ENCODE measurements at places on chromosomes 7 and 10.

- DNase-seq, result no peak
These were observed 8.4 kb upstream of the LMOD2 start for GRCh38 chr7:123647106-123647730.

GRCh38 chr10:77188521-77188920 lies 449.1 kb downstream of the KCNMA1 start:
- DNase-seq, result no peak

DNA sequence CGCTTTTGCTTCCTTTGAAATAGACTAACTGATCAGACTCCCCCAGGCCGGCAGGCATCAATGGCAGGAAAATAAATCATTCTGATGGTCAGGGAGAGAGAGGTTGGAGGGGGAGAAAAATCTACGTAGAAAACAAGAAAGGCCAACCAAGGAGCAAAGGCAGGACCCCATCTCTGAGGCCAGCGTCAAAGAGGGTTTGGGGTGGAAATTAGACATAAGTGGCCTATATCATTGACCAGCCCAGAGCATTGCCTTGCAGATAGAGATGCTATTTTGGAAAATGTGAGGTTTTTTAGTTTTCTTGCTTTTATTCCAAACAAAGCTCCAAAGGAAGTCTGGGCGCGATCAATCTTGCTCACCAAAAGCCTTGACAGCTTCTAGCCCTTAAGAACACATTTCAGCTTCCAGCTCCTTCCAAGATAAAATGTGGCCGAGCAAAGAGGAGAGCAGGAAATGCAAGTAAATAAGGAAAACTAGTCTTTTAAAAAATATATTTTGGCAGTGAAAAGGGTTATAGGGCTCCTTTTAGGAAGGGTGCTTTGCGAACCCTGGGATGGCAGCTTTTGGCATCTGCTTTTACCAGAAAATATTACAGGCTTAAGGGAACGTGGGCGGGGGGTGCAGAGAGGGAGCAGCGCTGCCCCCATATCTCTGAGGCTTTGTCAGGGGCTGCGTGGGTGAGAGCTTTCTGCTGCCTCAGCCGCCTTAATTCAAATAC lies 2.0 kb upstream of the HOXA2 start:
- DNase-seq, result no peak

GRCh38 chr10:101221963-101222531 lies 7.2 kb downstream of the LBX1 start:
- no peak for DNase-seq

GRCh38 chr10:86265236-86265894 lies 101.2 kb downstream of the GRID1 start:
- no peak for DNase-seq

GRCh38 chr7:156578578-156578940 lies 62.0 kb upstream of the RNF32 start:
- no peak for DNase-seq
